ENCODE measurements at places on chromosomes 3 and 15. TPM values are rescaled to one million over a fixed set of nuclear protein-coding genes. Genes with fewer than 3 reads are reported as not detected.

Gene GPR176
- 8.6 TPM for total RNA-seq

Gene ATP13A3
- 111 TPM for total RNA-seq

Gene ARHGEF26
- total RNA-seq, result 18.2 TPM

Gene CHRFAM7A
- 3.6 TPM for total RNA-seq

Gene SYNPR
- 0.95 TPM for total RNA-seq

Gene LAMB2
- 429 TPM for total RNA-seq

All from urinary bladder (tissue), 4 donors.